ENCODE measurements at places on chromosomes 7 and 10.

- DNase-seq = no peak
These were observed 68.0 kb downstream of the LANCL2 start for GRCh38 chr7:55432939-55433784.

DNA sequence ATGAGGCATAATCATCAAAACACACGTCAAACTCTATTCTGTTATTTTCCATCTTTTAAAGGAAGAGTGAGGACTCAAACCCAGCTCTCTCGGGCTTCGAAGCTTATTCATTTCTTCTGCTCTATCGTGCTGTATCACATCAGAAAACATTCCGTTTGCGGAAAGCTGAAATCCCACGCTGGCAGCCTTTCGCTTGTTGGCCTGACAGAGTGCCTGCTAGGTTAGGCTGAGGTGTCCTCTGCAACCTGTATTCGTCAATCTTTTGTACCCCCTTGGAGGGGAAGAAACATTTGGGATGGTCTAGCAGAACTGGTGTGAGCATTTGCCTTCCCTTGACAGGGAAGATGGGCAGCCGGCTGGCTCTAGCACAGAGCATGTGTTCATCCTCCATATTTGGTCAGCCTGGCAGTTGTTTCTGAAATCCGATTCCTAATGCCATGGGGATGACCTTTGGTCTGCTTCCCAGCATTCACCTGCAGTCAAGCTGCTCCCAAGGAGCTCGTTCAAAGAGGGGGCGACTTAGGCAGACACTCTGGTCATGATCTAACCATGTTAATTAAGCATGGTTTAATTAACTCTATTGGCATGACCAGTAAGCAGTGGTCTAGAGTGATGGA, 55.2 kb downstream of the TACC2 start:
- DNase-seq = no peak

- DNase-seq = no peak
These were observed 15.1 kb downstream of the PSAP start for GRCh38 chr10:71835671-71836595.

DNA sequence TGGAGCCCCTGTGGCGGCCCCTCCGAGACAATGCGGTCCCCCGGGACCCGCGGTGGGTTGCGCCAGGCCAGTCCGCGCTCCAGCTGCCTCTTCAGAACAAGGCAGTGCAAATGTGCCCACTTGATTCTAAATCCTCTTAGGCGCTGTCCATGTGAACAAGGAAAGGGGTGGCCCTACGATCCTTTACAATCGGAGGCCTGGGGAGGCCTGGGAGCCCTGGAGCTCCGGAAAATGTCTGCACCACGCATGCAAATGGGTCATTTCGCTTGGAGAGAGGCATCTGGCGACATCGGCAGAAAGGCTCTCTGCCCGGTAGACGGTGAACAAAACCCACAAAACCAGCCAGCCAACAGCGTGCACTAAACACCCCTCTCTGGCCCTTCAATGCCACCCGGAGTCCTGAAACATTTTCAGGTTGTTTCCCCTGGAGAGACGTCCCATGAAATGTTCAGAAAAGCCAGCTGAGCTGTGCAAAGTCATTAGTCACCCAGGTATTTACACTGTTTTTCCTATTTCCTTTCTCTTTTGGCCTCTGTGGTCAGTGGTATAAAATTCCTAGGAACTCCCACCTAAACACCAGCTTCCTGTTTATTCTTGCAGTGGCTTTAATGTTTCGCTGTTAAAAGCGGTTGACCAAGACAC, 102.8 kb upstream of the ZNF438 start:
- DNase-seq = peak; percentile 3

GRCh38 chr10:114427124-114427852, 23.0 kb upstream of the AFAP1L2 start:
- no peak for DNase-seq

DNA sequence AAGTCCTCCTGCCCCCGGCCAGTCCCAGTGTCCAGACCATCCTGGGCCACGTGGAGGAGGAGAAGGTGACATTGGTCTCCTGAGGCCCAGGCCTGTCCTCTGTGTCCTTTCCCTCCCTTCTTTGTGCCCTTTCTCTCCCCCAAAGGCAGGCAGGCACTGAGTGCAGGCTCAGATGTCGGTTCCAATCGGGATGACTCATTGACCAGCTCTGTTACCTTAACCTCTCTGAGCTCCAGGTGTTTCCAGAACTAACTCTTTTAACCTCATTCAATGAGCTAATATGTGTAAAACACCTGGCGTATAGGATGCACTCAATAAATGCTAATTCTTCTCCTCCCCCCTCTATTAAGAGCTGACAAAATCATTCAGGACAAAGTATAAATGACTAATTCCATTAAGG, 25.7 kb downstream of the MACROH2A2 start:
- no peak for DNase-seq

DNA sequence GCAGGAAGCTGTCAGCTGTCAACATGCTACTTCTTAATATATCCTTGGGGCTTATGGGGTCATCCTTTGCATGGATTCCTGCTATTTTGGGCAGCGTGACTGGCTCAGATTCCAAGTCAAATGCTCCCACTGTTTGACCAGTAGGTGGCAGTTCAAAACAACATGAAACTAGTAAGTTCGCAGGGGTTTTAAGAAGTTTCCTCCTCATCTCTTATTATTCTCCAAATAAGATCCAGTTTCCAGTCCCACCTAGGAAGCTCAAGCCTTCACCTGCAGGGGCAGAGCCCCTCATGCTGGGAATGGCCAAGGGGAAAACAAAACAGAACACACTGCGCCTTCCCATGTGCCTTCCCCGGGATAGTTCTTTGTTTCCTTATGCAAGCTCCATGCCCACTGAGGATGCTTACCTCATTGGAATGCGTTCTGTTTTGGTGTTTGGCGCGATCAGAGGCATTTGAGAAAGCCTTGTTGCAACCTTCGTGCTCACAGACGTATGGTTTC, 259.8 kb downstream of the GLI3 start:
- DNase-seq = no peak

DNA sequence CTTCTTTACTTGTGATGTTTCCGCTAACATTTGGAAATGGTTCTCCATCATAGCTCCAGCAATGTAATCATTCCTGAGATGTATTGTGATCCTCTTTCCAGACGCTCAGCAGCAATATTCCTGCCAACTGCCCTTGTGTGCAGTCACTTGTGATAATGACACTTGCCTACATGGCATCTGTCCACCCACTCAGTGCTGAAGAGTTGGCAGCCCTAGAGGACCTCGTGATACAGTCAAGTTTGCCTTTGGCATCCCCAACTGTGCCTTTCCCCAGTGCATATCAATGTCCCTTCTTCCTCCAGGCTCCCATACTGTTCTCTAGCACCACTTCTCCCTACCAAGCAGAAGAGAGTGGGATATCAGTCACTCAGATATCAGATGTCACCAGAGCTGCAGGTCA, 64.9 kb downstream of the MYOF start:
- no peak for DNase-seq

- DNase-seq = no peak
These were observed 130.3 kb upstream of the WNT16 start for GRCh38 chr7:121198502-121198901.

- no peak for DNase-seq
These were observed 34.6 kb upstream of the HSPB1 start for GRCh38 chr7:76267894-76268183.

DNA sequence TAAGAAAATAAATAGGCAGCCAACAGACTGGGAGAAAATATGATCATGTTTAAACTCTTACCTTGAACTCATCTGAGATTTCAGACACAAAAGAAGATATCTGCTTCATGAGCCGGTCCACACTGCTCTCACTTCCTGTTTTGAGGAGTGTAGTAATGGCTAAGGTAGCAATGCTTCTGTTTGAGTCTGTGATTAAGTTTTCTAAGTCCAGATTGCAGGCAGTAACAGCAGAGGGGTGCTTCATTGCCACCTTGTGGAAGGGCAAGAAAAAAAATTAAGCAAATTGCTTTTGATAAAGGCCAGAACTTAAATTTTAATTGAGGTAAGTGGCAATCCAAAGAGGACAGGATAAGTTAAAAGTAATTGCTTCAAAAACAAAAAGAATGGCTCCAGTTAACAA, 69.1 kb downstream of the MEST start:
- no peak for DNase-seq

Data from T-helper 9 cell (primary cell).